HS-27A (cell line): ENCODE measurements at places on chromosomes 1 and 21.
A peak's percentile ranks its signal among the peaks of the same experiment; 100 is the strongest.

DNA sequence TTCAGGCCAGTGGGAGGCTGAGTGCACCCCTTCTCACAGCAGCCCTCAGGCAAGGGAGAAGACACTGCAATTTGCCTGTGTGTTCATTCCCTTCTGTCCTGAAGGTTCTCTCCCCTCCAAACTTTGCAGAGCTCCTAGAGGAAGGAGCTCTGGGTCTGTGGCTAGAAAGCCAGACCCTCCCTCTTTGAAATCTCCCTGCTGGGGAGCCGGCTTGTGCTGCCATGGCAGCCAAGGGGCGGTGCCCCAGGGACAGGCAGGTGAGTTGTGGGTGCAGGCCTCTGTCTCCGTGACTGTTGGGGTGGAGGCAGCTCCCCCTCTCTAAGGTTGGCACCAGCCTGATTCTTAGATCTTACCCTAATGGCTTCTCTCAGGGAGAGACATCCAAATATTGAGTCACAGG is 53.0 kb downstream of the OLFML2B start:
- DNase-seq = no peak

DNA sequence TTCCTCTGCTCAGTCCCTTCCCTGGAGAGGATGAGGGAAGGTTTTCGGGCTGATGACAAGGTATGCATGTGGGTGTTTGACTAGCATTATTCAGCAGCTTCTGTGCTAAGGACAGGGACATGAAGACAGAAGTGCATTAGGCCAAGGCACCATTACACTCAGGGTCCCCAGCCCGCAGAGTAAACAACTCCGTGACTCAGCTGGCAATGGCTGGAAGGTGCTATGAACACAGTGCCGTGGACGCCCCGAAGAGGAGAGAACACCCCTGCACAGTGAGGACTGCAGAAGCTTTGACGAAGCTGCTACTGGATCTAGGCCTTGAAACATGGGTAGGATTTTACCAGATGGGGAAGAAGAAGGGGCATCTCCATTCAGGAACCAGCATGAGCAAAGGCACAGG is 13.7 kb upstream of the EPS8L3 start:
- DNase-seq = no peak

GRCh38 chr1:179930867-179931266 is 23.7 kb upstream of the CEP350 start:
- no peak for DNase-seq

- DNase-seq = no peak
Observed at GRCh38 chr1:42784946-42785693, at the start of gene TMEM269. Gene TMEM269 (plus strand): TSS chr1:42784991. CDS start chr1:42789894, 4,903 bp downstream.

DNA sequence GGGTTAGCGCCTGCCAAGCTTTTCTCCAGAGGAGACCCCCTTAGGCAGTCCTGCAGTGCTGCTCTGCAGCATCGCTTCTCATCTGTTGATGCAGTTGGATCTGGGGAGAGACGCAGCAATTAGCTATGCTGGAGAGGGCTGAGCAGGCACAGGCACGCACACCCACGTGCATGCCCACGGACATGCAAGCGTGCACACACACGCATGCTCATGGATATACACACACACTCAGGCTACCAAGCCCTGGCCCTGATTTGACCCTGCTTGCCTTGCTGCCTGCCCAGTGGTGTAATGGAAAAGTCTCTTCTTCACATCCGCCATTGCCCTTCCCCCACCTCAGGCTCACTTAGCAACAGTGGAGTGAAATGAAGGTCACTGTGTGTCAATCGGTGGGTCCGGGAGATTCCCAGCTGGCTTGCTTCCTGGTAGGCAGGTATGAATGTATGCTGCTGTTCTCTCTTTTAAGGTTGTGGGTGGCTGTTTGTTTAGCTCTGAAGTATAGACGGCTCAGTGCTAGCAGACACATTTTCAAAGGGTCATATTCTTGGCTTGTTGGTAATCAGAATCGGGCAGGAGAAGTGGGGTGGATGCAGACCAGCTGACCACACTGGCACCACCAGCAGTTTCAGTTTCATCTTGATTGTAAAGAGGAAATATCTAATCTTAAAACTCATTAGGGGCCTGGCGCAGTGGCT is 9.5 kb downstream of the ATP1B1 start:
- no peak for DNase-seq

DNA sequence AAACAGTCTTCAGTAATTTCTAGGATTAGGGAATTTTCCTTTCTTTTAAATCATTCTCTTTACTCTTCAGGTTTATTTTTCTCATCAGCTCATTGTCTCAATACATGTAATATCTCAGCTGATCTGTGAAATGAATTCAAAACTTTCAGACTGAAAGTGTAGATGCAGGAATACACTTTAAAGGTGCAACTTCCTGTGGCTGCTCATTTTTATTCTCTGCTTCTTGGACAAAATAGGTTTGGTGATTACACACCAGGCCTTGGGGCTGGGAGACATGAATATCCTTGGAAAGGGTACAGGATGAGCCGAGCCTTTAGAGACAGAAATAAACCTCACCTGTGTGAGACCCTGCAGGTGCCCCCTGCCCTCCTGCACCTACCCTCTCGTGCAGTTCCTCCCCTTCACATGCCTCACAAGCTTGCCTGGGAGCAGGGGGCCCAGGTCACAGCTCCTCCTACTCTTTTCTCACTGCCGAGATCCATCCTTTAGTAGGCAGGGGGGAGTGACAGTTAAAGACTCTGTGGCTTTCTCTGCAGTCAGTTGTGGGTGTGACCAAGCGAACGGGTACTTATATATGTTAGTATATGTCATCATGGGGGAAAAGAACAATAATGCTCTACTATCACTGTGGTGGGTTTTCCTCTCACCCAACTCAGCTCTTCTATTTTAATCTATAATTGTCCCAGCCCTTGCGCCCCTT is 23.6 kb downstream of the XCL2 start:
- DNase-seq = no peak

GRCh38 chr1:170498876-170499275 is 33.1 kb upstream of the GORAB start:
- DNase-seq = no peak

GRCh38 chr1:38046884-38047602 is 450 bp upstream of the POU3F1 start:
- DNase-seq = no peak

GRCh38 chr1:204408074-204408507 is 3.5 kb downstream of the PPP1R15B start:
- DNase-seq = no peak

DNA sequence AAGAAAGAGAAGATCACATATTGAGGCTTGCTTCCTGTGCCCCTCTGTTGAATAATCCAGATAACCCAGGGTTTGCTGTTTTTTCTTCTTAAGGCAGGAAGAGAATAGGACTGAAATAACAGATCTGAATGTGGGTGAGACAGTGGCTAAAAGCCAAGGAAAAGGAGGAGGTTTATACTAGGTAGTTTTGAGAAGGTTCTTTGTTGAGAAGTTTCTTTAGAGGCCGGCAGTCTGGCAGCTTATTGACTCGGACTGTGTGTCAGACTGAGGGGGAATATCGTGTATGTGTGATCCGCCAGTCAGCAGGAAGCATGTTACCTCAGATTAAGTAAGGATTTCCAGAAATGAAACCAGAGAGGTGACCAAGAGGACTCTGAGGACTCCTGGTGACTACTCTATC is 119.8 kb downstream of the PLA2G4A start:
- no peak for DNase-seq

DNA sequence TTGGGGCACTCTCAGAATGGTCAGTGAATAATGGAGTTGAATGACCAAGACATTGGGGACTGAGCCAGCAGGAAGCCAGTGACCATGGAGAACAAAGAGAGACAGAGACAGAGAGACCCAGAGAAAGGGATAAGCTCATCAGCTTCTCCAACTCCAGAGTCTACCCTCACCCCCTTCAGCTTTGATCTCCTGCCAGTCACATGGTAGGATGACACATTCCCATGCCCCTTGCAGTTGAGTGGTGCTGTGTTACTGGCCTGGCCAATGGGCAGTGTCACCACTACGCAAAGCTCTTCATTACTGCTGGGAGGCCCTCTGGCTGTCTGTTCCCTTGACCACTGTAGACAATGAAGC is 643.5 kb downstream of the AJAP1 start:
- DNase-seq = no peak

- DNase-seq = no peak
Observed at GRCh38 chr21:35326677-35327076, 277.6 kb upstream of the RUNX1 start.

DNA sequence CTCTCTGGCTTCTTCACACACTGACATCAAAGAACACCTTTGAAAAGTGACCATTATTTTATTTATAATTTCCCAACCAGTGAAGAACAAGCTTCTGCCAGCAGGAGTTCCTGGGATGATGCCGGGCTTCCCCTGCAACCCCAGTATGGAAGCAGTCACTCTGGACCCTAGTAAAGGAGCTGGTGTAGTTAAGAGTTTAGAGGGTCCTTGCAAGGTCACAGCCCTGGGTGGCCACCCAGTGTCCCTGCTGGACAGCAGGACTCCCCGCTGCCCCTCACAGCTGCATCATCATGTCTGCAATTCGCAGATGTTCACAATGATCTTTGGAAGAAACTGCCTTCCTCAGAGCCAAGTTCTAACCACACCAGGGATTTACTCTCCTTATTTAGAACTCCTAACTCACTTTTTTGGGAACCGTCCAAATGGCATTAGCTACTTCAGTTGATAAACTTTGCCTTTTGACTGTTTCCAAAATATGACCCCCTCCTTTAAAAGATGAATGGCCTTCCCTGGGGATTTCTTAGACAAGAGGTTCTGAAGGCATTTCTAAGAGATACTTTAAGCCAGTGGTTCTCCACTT is 90.6 kb downstream of the HIVEP3 start:
- DNase-seq = no peak

DNA sequence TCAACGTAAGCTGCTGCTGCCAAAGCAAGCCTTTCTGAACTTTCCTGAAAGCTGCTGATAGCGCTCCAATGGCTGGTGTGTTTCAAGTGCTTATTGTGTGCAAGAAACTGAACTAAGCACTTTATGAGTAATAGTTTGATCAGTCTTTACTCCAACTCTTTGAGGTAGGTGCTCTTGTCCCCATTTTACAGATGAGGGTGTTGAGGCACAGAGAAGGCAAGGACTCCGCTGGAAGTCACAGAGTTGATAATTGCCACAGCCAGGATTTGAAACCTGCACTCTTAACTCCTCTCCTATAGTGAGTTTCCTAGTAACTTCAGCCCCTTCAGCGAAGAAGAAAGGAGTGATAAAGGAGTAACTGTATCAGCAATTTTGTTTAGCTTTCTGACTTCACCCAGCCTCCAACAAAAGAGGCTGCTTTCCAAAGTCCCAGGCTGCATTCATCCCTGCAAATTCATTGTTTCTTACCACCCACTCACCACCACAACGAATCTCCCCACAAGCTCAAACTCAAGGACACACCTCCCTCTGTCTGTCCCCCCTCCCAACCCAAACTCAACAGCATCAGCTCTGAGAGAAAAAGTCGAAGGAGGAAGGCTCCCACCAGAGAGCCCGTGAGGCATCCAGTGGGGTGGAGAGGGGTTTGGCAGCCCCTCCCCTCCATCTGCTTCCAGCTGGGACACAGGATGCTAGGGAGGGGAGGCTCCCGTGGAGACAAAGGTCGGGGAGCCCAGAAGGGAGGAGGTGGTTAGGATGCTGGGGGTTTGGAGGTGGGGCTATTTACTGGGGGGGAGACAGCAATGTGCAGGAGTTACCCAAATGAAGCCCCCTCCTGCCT is 139.6 kb downstream of the NAV1 start:
- no peak for DNase-seq

DNA sequence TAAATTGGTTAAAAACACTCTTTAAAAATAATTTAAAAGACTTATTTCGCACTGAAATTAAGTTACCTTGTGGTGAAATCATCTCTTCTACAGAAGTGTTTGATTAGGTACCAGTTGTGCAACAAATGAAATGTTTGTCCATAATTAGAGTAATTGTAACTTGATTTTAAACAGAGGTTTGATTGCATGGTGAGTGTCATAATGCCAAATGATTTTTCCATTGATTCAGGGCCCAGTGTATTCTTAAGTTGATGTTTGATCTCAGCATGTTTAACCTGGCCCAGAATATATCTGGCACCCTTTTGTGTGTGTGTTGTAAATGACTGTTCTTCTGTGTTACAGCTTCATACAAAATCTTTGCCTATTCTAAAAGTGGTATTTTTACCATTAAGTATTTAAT is 28.5 kb downstream of the LRRC8B start:
- DNase-seq = no peak

GRCh38 chr1:149962039-149962647 is 25.5 kb upstream of the MTMR11 start:
- peak; percentile 35 for DNase-seq

DNA sequence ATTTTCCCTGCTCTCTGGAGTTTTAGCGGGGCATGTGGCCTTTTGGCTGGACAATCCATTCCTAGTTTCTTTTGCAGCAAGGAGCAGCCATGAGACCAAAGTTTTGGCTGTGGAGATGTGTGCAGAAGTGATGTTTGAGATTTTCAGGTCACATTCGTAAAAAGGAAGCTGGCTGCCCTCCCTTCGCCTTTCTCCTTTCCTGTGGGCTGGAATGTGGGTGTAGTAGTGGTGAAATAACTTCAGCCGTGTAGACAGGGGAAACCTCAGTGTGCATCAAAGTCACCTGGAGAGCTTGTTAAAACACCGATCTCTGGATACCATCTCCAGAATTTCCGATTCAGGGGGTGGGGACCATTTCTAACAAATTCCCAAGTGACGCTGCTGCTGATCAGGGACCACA is 5.3 kb upstream of the GPR88 start:
- DNase-seq = no peak

DNA sequence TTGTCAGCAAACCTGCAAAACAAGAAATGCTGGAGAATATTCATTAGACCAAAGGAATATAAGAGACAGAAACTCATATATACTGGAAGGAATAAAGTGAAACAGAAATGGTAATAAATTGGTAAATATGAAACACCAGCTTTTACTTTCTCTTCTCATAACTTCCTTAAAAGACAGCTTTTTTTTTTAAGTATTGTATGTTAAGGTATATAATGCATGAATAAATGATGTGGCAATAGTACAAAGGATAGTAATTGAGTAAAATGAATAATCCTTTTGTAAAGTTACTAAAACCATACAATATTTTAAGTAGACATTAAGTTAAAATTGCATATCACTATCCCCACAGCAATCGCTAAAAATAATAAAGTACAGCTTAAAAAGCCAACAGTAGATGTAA is 64.8 kb downstream of the TRIM33 start:
- DNase-seq = no peak

- no peak for DNase-seq
Observed at GRCh38 chr1:199808110-199808870, 219.2 kb upstream of the NR5A2 start.

GRCh38 chr21:41419921-41420862 is 5.8 kb upstream of the MX1 start:
- DNase-seq = peak; percentile 4

DNA sequence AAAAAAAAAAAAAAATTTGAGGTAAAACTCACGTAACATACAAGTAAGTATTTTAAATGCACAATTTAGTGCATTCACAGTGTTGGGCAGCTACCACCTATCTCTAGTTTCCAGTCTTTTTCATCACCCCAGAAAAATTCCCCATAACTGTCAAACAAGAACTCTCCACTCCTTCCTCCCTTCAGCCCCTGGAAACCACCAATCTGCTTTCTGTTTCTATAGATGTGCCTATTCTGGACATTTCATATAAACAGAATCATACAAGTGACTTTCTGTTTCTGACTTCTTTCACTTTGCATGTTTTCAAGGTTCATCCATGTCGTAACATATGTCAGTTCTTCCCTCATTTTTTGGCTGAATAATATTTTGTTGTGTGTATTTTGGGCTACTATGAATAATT is 24.9 kb upstream of the ETS2 start:
- DNase-seq = no peak

- DNase-seq = no peak
Observed at GRCh38 chr1:151001602-151002001, 5.1 kb downstream of the MINDY1 start.
